Thoracic aorta (tissue), 2 donors: ENCODE measurements at places on chromosomes 3 and 15. TPM values are rescaled to one million over a fixed set of nuclear protein-coding genes. Genes with fewer than 3 reads are reported as not detected.

GRCh38 chr3:14486460-14486859 is 53.7 kb downstream of the GRIP2 start:
- DNase-seq: no peak

Gene GOLGA6B
- total RNA-seq: not detected

DNA sequence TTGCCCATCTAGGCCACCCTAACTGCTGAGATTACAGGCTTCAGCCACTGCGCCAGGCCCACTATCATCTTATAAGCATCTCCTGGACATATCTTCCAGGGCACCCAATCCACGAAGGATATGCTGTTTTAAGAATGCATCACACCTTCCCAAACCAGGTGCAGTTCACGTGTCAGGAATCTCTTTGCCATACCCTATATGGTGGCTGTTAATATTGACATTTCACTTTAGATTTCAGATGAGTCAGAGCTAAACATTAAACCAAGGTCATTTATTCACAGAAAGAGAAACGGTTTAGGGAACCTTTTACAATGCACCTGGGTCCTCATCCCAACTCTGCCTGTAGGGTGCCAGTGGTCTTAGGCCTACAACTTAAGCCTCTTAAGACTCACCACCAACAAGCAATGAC is 85.7 kb downstream of the TBL1XR1 start:
- DNase-seq: no peak

DNA sequence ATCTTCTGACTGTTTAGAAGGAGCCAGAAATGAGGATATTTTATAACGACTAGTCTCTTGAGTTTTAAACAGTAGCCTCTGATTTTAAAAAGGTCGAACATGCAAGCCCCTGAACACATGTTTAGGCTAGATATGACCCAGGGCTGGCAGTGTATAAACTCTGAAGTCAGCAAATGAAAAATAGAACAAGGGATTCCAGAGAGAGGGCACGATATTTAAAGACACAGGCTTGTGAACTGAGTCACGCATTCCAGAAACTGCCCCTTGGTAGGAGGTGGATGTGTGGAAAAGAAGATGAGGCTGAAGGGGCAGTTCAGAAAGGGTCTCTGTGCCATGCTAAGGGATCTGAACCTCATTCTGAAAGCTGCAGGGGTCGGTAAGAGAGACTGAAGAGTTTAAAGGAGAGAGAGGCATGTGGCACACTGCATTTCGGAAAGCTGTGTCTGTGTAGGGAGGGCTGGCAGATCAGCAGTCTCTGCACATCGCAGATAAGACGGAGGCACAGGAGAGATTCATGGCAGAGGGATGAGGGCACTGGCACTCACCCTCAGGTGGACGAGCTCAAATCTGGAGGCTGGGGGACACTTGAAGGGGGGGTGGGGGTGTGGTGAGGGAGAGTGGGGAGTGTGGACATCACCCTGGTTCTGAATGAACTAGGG is 22.1 kb downstream of the ST8SIA2 start:
- DNase-seq: no peak
